ENCODE measurements at places on chromosomes 12 and 14.
A peak's percentile ranks its signal among the peaks of the same experiment; 100 is the strongest.

DNA sequence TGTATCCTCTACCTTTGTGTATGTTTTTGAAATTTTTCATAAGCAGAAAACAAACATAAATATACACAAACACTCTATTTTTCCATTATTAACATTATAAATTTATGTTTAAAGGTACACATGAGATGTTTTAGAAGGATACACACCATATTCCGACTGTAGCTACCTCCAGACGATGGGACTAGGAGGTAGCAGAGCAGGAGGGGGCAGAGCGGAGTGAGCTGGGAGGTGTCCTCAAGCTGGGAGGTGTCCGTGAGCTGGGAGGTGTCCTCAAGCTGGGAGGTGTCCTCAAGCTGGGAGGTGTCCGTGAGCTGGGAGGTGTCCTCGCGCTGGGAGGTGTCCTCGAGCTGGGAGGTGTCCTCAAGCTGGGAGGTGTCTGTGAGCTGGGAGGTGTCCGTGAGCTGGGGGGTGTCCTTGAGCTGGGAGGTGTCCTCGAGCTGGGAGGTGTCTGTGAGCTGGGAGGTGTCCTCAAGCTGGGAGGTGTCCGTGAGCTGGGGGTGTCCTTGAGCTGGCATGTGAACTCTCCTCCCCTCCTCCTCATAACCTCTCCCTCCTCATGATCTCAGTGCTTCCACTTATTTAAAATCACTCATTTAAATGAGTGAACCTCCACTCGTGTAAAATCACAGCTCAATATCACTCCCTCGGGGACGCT, 346.9 kb upstream of the SFSWAP start:
- no peak for DNase-seq

GRCh38 chr14:94158239-94158883, 15.8 kb upstream of the PPP4R4 start:
- no peak for DNase-seq

DNA sequence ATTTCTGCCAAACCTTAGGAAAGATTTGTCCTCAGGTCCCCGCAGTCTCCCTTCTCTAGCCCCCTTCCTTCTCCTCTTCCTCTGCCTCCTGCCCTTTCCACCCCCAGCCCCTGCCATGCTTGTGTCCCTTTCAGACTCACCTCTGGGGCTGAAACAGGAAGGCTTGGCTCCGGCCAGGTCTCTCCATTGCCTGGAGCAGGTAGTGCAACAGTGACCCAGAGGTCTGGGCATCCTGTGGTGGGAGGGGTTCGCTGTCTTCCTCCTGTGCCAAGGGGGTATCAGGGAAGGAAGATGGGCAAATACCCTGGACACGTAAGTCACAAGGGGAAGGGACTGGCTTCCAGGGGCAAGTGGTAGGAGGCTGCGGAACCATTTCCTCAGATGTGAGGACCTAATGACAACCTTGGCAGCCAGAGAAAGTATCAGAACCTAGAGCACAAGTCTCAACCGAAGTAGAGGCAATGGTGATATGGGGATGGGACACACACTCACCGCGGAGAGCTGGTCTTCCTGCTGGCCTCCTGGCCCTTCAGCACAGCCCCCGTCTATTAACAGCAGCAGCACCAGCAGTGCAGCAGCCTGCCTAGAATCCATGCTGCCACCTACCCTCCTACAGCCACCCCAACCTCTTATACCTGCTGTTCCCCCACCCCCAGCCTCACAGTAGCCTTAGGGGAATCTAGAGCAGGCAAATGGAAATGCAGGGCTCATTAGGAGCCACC, at the start of gene NPFF:
NPFF (minus strand) TSS at position 604 of the 722 bp plus-strand sequence; CDS start at position 594, 10 bp downstream.
- no peak for DNase-seq

GRCh38 chr12:32542428-32543229, 136.5 kb upstream of the DNM1L start:
- DNase-seq = no peak

GRCh38 chr14:106044949-106045596, 518.7 kb downstream of the TMEM121 start:
- no peak for DNase-seq

DNA sequence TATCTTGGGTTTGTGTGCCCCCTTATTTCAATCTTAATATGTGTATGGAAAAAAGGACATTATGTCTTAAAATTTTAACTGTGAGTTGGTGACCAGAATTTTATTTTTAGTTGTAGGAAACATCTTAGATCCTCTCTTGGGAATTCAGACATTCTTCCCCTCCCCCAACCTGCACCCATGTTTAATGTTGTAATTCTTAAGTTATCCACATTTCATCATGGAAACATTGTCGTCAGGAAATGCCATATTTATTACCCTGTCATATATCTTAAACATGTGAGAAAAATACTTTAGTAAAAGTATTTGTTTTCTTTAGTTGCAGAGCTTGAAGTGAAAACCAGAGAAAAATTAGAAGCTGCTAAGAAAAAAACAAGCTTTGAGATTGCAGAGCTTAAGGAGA, 30.3 kb downstream of the YEATS4 start:
- DNase-seq = no peak

GRCh38 chr12:62969695-62970094, 34.7 kb upstream of the PPM1H start:
- DNase-seq = no peak

DNA sequence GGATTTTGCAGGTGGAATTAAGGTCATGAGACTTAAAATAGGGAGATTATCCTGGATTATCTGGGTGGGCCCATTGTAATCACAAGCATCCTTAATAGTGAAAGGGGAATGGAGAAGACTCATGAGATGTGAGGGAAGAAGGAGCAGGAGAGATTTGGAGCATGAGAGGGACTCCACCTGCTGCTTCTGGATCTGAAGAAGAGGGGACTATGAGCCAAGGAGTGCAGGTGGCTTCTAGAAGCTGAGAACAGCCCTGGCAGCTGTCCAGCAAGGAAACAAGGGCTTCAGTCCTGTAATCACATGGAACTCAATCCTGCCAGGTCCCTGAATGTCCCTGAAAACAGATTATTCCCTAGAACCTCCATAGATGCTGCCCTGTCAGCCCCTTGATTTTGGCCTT, 67.8 kb downstream of the PELI2 start:
- no peak for DNase-seq

- DNase-seq = no peak
These were observed 11.5 kb downstream of the FUT8 start for GRCh38 chr14:65423982-65424381.

- no peak for DNase-seq
These were observed 466.3 kb downstream of the GALC start for GRCh38 chr14:87526731-87527130.

DNA sequence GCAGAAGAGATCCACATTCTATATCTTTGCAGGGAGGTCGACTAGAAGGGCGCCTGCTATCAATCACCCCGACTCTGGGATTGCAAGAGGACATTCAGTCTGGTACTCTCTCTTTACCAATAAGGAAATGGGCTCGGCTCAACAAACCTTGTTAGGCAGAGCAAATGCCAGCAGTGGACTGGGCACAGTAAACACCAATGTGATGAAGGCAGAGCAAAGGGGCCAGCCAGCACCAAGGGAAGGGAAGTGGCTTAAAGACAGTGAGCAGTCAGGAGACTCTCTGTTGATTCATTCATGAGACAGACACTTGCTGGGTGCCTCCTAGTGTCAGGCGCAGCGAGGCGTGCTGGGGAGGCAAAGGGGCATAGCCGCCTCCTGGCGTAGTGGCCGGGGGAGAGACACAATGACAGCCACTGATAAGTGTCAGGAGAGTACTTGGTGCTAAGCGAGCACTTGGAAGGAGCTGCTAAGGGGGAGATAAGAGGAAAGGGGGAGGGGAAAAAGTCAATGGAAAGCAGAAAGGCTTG, 34.1 kb downstream of the TMCC3 start:
- DNase-seq = peak; percentile 30

- no peak for DNase-seq
These were observed 410.5 kb downstream of the MED13L start for GRCh38 chr12:115866909-115867525.

- no peak for DNase-seq
These were observed 29.7 kb upstream of the REP15 start for GRCh38 chr12:27666510-27666909.

DNA sequence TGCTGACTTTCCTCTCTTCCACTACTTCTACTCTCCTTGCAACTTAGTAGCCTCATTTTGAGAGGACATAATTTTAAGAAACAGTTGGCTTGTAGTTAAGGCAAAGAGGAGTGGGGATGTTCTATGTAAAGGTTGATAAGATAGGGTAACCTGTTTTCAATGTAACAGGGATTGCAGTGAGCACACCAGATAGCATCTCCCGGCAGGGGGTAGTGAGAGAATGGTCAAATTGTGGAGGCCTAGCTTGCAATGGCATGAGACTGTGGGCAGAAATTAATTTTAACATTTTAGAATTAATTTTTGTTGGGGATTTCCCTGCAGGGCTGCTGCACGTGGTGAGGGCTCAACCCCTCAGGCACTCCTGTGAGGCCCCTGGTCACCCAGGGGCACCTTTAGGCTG, 41.4 kb downstream of the KLRG1 start:
- no peak for DNase-seq

- DNase-seq = no peak
These were observed 282.5 kb downstream of the PRKD1 start for GRCh38 chr14:29645117-29645516.

DNA sequence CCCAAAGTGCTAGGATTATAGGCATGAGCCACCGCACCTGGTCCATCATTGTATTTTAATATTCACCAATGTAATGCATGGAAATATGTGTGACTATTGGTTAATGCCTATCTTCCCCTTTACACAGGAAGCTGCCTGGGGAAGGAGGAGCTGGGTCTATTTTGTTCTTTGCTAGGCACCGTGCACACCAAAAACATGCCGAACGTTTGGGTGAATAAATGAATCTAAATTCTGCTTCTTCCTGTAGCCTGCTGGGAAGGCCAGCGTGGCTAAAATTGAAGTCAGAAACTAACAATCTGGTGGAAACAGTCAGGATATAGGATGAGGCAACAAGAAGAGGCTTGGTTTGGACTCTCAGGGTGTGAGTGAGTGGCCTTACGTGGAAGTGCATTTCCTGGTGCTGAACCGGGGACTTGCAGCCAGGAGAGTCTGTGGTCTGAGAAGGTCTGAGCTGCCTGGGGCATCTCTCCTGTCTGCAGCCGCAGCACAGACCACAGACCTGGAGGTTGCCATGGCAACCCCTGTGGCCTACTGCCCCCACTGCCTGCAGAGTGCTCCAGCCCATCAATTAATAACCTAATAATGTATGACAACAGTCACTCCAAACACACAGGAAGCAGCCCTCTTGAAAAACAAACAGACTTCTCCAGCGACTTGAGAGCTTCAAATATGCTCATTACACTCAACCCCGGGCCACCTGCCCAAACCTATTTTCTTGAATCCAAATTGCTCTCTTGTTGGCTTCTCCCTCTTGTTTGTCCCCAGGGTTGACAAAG, 5.5 kb upstream of the GPR68 start:
- DNase-seq = no peak

GRCh38 chr12:131428091-131428685, 282.7 kb upstream of the SFSWAP start:
- DNase-seq = no peak

GRCh38 chr14:66104486-66104885, 381.7 kb upstream of the CCDC196 start:
- no peak for DNase-seq

DNA sequence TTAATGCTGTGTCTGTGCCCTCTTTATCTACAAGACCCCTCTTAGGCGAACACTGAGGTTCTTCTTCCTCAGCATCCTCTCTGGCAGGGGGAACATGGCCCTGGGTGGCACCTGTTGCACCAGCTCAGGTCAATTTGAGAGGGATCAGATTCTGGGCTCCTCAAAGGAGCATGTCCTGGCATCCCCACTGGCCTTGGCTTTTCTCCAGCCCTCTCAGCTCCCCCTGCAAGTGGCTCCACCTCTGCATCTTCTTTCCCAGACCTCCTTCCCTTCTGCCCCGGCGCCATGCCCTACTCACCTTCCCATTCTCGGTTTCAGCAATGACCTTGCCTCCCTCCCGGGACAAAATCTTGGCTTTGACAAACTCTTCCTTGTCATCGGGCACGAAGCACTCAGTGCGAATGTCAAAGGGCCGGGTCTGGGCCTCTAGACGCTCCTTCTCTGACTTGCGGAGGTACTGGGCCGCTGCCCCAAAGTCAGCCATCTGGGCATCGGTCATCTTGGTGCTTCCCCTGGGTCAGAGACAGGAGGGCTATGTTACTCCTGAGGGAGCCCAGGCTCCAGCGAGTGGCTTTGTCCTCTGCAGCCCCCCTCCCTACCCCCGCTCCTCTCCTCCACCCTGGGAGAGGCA, 1.2 kb downstream of the MYH6 start:
- no peak for DNase-seq

- no peak for DNase-seq
These were observed 66.3 kb downstream of the TBX5 start for GRCh38 chr12:114339626-114340025.

DNA sequence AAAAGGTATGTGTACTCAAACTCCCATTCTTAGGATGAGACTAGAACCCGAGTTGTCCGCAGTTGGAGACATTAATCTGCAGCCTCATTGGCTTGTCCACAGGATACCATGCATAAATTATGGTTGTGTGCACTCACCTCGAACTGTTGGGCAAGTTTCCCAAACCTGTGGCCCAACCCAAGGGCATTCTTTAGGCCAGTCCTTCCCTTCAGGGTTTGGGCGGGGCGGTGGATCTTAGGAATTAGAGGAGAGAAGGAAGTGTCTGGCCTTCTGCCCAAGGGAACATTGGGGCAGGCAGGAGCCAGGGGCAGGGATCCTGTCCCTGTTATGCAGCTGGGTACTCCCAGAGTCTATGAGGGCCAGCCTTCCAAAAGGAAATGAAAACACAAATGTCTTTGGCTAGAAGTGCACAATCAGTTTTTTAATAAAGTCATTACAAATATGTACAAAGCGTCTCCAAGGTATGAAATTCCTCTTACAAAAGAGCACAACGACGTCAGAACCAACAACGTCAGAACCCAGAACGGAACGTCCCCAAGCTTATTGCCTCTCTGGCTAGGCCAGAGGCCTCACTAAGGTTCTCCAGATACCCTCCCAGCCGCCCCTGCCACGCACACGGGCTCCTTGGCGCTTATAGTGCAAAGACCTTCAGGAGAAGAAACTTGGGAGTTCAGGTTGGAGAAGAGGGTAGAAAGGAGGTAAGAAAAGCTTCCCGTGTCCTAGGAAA, 25.3 kb downstream of the HRK start:
- no peak for DNase-seq

GRCh38 chr12:76768576-76768975, 4.7 kb downstream of the ZDHHC17 start:
- DNase-seq = no peak

GRCh38 chr12:109932878-109933503, 32.9 kb downstream of the TCHP start:
- DNase-seq = no peak

DNA sequence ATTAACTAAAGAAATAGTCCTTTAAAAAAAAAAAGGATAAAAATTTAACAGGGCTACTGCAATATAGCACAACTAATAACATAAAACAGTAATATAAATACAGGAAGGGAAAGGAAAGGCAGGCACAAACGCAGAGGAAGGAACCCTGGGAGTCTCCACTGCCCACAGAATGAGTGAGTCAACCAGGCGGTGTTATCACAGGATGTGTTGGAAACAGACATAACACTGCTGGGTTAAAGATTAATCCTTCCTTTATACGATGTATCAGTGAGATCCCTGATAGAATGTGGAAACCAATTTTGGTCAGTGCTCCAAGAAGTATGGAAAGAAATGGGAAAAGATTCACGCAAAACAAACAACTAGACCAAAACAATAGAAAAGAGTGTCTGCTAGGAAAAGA, 47.9 kb downstream of the FGD6 start:
- no peak for DNase-seq

- DNase-seq = no peak
These were observed 97.8 kb downstream of the PRKCH start for GRCh38 chr14:61419201-61419600.

Measured in hypothalamus (tissue), 51 donors.